Urinary bladder (tissue), 4 donors: ENCODE measurements at places on chromosomes 5 and 9.
A peak's percentile ranks its signal among the peaks of the same experiment; 100 is the strongest.

GRCh38 chr5:124627815-124628595 is 118.4 kb downstream of the ZNF608 start:
- DNase-seq, result no peak

GRCh38 chr5:14503681-14504331 is 77.8 kb upstream of the OTULINL start:
- DNase-seq, result no peak

- DNase-seq, result no peak
Measured at GRCh38 chr9:108297073-108297472, 558.7 kb downstream of the ACTL7B start.

- DNase-seq, result no peak
Measured at GRCh38 chr5:175162036-175162435, 281.9 kb downstream of the DRD1 start.

DNA sequence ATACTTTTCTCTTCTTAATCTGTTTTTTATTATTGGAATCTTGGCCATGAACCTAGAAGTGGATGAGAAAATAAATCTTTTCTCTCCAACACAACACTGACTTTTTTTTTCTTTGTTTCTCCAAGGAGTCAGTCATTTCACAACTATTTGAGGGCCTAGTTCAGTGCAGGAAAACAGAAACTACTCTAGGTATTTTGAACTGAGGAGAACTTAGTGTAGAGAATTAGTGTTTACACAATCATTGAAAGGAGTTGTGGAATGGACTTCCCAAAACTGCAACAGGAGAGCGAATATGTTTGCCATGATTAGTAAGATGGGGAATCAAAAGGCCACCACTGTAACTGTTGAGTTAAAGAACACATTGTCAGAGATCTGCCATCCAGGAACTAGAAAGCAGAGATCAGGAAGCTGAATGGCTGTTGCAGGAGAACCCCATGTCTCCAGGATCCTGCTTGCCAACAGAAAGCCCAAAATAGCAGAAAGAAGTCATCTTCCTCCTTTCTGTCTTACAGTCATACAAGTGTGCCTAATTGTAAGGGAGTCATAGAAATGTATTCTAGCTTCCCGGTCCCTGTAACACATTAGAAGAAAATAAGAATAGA is 20.3 kb upstream of the PCDH1 start:
- DNase-seq, result no peak

GRCh38 chr9:120735415-120736126 is 21.3 kb upstream of the MEGF9 start:
- no peak for DNase-seq

DNA sequence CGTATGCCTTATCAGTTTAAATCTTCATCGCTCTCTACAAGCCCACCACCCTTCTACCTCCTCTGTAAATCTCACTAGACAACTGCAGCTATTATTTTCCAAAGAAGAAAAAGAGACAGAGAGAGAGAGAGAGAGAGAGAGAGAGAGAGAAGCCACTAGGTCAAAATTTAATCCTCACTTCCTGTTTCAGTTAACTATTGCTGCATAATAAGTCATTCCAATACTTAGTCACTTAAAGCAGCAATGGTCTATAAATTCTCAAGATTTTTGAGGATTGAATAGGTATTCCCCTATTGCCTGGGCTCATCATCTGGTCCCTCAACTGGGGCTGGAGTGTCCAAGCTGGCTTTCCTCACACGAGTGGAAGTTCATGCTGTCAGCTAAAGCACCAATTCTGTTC is 68.8 kb downstream of the ITGA1 start:
- DNase-seq, result no peak

DNA sequence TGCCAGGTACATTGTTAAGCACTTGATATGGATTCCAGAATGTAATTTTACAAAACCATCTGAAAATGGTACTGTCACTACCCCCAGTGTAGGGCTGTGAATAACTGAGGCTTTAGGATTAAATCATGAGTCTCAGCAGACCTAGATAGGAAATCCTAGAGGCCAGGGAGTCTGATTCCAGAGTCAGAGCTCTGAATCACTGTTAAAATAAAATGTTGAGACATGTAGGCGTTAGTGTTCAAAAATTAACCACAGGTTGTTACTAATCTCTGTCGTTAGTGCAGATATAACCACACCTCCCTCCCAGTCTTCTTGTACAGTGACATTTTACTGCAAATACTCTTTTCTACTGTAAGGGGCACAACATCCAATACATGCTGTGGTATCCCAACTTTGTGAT is 1828.8 kb downstream of the MAT2B start:
- no peak for DNase-seq

GRCh38 chr9:2559192-2560152 is 62.1 kb upstream of the VLDLR start:
- peak; percentile 77 for DNase-seq

DNA sequence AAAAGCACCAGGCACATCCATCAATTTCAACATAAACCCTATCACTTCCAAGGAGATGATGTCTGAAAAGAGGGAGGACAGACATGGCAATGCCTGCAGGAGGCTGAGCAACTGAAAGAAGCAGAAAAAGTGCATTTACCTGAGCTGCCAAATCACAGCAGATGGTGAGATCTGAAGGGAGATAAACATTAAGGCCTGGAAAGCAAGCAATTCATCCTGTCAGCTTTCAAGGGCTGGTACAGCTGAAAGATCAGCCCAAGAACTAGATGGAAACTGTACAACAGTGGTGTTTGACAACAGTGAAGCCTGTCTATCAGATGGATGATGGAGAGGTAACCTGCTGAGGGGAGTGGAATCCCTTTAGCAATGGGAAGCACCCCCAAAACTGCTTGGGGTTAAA is 433.2 kb upstream of the ZNF608 start:
- no peak for DNase-seq

- DNase-seq, result no peak
Measured at GRCh38 chr5:142984525-142984924, 214.3 kb downstream of the ARHGAP26 start.
